ENCODE measurements at places on chromosomes 13 and 19. TPM values are rescaled to one million over a fixed set of nuclear protein-coding genes. Genes with fewer than 3 reads are reported as not detected.
A peak's percentile ranks its signal among the peaks of the same experiment; 100 is the strongest.

- no peaks in the 10 kb centered on the region for H3K36me3 ChIP-seq
- H3K27me3 ChIP-seq = no peaks in the 10 kb centered on the region
- H3K27ac ChIP-seq = no peak overlapping the region
- no peaks in the 10 kb centered on the region for H3K4me1 ChIP-seq
- DNase-seq = no peak
- no peak overlapping the region for H3K4me3 ChIP-seq
Measured at GRCh38 chr19:50897191-50897607, 14.0 kb downstream of the KLK4 start.

DNA sequence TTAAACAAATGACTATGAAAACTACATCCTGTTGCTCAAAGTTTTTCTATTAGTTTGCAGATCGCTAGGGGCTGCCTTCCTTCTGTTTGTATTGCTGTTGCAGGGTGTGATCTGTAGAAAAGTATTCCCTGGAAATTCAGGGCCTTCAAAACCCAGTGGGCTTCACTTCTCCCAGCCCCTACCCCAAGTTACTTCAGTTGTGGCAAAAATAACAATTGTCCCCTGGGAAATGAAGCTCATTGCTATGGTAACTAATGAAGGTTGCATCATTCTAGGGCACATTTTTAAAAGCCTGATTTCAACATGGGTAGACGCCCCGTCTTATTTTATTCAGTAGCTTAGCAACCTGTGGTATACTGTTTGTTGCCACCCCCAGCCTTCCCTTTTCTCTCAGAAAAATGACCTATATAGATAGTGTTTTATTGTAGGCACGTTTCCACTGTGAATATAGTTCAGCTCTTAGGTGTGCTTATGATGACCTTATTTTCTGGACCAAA is 60.9 kb downstream of the WDFY2 start:
- no peaks in the 10 kb centered on the region for H3K27me3 ChIP-seq
- H3K27ac ChIP-seq = peak overlapping the region; percentile 88
- peak overlapping the region; percentile 17 for H3K4me3 ChIP-seq
- no peaks in the 10 kb centered on the region for H3K36me3 ChIP-seq
- H3K4me1 ChIP-seq = peaks cover 39% of the 10 kb centered on the region

- peaks cover 5% of the 10 kb centered on the region for H3K36me3 ChIP-seq
- H3K4me1 ChIP-seq = no peaks in the 10 kb centered on the region
- DNase-seq = no peak
- H3K27ac ChIP-seq = no peak overlapping the region
Measured at GRCh38 chr19:4425537-4425936, 23.1 kb downstream of the CHAF1A start.

DNA sequence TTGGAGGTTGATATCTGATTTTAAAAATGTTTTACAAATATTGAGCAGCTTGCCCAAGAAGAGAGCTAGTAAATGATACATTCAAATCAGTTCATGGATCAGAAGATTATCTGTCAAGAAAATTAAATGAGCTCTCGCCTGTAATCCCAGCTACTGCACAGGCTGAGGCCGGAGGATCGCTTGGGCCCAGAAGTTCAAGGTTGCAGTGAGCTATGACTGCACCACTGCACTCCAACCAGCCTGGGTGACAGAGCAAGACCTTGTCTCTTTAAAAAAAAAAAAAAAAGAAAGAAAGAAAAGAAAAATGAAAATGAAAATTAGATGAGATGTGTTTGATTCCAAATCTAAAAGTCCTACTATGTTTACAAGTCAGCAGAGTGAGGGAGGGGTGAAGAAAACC is 2.4 kb downstream of the SPART start:
- H3K36me3 ChIP-seq = no peaks in the 10 kb centered on the region
- no peaks in the 10 kb centered on the region for H3K27me3 ChIP-seq
- H3K27ac ChIP-seq = no peak overlapping the region
- H3K4me1 ChIP-seq = peaks cover 10% of the 10 kb centered on the region
- no peak for DNase-seq
- H3K4me3 ChIP-seq = no peak overlapping the region

DNA sequence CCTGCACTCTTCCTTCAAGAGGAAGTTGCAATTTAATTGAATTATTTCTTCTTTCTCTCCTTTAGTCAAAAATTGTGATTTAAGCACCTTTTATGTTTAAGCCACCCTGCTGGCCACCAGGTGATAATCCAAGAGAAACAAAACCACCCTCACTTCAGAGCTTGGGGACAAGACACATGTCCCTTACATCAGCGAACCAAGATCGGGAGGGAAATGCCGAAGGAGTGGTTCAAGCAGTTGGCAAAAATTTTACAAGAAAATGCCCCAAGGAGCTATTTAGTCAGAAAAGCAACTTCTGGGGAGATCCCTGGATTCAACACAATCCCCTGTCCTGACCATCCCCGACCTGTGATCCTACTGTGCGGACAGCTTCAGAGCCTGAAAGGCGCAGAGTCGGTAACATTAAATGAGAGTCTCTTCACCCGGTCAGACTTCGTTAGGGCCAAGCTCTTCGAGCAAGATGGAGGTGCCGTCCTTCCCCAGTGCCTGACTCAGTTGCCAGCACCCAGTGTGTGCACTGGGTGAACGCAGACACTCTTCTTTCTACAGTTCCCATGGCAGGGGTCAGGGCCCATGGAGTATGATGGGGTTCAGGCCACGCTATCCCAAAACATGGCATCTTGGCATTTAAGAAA is 78.6 kb upstream of the TM9SF2 start:
- H3K27me3 ChIP-seq = no peaks in the 10 kb centered on the region
- no peak for DNase-seq
- peaks cover 90% of the 10 kb centered on the region for H3K4me1 ChIP-seq
- no peak overlapping the region for H3K27ac ChIP-seq
- no peaks in the 10 kb centered on the region for H3K36me3 ChIP-seq

- no peaks in the 10 kb centered on the region for H3K36me3 ChIP-seq
- H3K4me3 ChIP-seq = no peak overlapping the region
- no peak for DNase-seq
- no peak overlapping the region for H3K27ac ChIP-seq
Measured at GRCh38 chr13:61612192-61612591, 196.5 kb upstream of the PCDH20 start.

GRCh38 chr13:44112700-44113329 is 233.1 kb downstream of the LACC1 start:
- H3K4me3 ChIP-seq = no peak overlapping the region
- H3K4me1 ChIP-seq = peaks cover 13% of the 10 kb centered on the region
- no peaks in the 10 kb centered on the region for H3K27me3 ChIP-seq
- no peak for DNase-seq
- peak overlapping the region; percentile 40 for H3K27ac ChIP-seq

- no peak overlapping the region for H3K27ac ChIP-seq
- no peaks in the 10 kb centered on the region for H3K4me1 ChIP-seq
- H3K4me3 ChIP-seq = no peak overlapping the region
- H3K27me3 ChIP-seq = no peaks in the 10 kb centered on the region
- H3K36me3 ChIP-seq = no peaks in the 10 kb centered on the region
Measured at GRCh38 chr19:15037586-15037985, 11.7 kb upstream of the CASP14 start.

DNA sequence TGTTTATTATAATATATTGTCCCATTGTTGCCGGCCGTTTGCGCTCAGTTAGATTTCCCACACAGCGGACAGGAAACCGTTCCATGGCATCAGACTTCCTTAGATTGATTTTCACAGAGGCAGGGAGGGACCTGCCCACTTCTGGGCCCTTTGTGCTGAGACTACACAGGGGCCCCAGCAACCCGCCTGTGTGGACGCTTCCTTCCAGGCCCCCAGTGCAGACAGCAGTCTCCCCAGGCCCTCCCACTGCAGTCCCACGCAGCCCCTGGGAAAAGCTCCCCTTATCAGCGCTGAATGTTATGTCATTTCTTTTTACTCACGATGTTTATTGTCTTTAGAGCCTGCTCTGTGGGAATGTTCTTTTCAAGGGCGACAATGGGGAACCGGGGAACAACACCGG is 351.7 kb upstream of the ARGLU1 start:
- H3K36me3 ChIP-seq = no peaks in the 10 kb centered on the region
- H3K27me3 ChIP-seq = no peaks in the 10 kb centered on the region
- H3K4me3 ChIP-seq = no peak overlapping the region
- peaks cover 8% of the 10 kb centered on the region for H3K4me1 ChIP-seq

- peaks cover 49% of the 10 kb centered on the region for H3K4me1 ChIP-seq
- H3K36me3 ChIP-seq = no peaks in the 10 kb centered on the region
- H3K4me3 ChIP-seq = no peak overlapping the region
- H3K27me3 ChIP-seq = no peaks in the 10 kb centered on the region
Measured at GRCh38 chr19:16343156-16343555, 18.5 kb downstream of the KLF2 start.

Gene SPRED3
- total RNA-seq = 0.33 TPM

Measured in CD8-positive, alpha-beta memory T cell (primary cell).